ENCODE measurements at places on chromosomes 2 and 18. TPM values are rescaled to one million over a fixed set of nuclear protein-coding genes. Genes with fewer than 3 reads are reported as not detected.

GRCh38 chr2:19538411-19538963, 180.1 kb upstream of the OSR1 start:
- DNase-seq = peak; percentile 82

- no peak for DNase-seq
These were observed at the start of gene ASXL3 for GRCh38 chr18:33577685-33578517. TSS of gene ASXL3 (plus strand) at chr18:33578219. CDS start at chr18:33578632, 413 bp downstream.

GRCh38 chr2:216317831-216318520, 54.3 kb downstream of the MARCHF4 start:
- DNase-seq = peak; percentile 64

GRCh38 chr2:178359192-178359912, 91.6 kb downstream of the PRKRA start:
- no peak for DNase-seq

- no peak for DNase-seq
These were observed 58.1 kb upstream of the ZC3H15 start for GRCh38 chr2:186427970-186428369.

DNA sequence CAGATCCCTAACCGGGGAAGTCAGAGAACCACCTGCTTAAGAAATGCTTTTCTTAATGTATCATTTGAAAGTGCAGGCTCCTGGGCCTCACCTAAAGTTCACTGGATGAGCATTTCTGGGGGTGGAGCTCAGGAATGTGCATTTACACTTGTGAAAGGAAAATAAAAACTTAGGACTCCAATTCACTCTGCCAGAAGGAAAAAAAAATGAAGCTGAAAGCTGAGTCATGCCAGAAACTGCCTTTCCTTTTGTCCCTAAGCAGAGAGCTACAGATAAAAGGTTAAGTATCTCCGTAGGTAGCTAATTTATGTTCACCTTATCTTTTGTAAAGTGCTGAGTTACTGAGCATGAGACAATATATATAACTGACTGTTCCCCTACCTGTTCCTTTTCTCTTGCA, 229.5 kb upstream of the MEX3C start:
- no peak for DNase-seq

- DNase-seq = no peak
These were observed 6.1 kb upstream of the AMMECR1L start for GRCh38 chr2:127891811-127892210.

- DNase-seq = no peak
These were observed 55.6 kb downstream of the BIN1 start for GRCh38 chr2:127051116-127052056.

DNA sequence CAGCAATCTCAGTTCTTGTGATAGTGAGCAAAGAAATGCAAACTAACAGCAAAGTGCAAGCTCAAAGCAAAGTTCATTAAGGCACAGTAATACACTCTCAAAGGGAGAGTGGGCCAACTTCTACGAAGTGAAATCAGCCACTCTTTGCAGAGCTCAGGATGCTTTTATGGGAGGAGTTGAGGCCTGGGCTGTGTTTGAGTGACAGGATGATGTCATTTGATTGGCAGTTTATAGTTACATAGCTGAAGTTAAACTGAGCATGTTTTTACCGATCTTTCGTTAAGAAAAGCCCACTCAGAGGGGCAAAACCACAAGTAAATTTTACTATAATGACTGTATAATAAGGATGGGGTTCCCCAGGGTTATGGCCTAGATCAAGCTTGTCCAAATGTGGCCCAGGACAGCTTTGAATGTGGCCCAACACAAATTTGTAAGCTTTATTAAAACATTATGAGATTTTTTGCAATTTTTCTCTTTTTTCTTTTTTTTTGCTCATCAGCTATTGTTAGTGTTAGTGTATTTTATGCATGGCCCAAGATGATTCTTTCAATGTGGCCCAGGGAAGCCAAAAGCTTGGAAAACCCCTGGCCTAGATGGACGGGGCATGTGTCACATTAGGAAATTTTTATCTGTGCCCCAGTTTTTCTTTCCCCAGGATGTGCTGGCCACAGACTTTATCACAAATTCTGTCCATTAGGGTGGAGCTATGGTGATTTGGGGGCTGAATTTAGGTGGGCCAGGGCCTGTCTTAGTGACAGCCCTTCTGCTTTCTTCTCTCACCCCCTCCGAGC, 8.3 kb upstream of the DNAH7 start:
- DNase-seq = no peak

- no peak for DNase-seq
These were observed 458 bp downstream of the B4GALT6 start for GRCh38 chr18:31683968-31684278.

DNA sequence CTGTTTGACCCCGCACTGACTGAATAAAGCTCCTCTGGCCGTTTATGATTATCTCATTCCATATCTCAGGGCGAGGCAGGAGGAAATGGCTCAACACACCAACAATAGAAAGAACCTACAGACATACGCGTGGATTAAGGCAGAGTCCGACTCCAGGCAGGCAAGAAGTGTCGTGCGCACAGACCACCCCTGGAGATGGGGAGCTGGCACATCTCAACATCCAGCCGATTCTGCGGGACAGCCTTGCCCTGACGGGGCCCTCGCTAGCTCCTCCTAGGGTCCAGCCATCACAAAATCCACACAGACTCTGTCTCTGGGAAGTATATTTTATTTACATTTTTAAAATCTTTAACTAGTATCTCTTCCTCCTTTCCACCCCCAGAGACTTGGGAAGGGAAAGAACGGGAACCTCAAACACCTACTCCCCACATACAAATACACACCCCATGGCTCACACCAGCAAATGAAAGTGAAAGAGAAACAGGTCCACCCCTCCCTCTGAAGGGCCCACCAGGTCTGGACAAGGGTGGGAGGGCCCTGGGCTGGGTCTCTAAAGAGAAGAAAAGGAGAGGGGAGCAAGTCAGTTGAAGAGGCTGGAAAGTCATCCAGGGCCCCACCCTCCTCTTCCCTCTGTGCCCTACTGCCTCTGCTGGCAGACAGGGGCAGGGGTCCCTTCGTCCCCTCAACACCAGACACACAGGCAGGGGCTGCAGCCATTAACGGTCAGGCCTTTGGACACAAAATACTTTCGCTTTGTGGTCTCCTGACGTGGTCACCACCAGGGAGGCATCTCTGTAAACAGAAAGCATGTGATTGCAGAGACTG, 3.2 kb downstream of the GPBAR1 start:
- DNase-seq = no peak

DNA sequence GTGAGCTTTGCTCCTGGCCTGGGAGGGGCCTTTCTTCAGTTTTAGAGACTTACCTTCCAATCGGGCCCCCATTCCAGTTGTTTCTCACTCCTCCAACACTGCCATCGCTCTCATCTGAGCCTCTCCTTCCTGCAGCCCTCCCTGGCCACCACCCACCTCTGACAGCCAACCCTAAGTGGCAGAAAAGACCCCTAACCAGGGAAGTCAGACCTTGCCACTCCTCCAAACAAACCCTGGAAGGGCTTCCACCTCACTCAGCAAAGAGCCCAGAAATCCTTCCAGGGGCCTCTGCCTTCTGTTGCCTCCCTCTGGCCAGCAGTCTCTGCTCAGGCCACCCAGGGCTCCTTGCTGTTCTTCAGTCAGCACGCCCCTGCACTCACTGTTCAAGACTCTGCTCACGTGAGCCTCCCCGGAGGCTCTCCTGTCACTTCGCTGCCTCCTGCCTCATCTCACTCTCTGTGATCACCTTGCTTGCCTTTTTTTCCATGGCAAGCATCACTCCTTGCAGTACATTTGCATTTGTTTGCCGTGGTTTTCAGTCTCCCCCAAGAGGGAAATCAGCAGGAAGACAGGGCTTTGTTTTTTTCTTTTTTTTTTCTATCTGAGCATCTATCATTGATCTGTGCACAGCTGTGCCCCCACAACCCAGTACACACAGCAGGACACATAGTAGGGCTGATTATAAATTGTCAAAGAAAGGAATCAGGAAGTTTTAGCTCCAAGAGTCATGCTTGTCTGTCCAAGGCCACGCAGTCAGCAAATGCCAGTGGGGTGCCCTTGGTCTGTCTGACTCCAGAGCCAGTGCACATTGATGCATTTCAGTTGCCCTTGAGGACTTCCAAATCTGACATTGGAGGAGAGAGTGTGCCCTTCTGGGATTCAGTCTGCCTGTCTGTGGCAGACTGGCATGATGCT, 83.9 kb downstream of the INHBB start:
- DNase-seq = no peak

- no peak for DNase-seq
These were observed 203.0 kb downstream of the TNS1 start for GRCh38 chr2:217799563-217800432.

DNA sequence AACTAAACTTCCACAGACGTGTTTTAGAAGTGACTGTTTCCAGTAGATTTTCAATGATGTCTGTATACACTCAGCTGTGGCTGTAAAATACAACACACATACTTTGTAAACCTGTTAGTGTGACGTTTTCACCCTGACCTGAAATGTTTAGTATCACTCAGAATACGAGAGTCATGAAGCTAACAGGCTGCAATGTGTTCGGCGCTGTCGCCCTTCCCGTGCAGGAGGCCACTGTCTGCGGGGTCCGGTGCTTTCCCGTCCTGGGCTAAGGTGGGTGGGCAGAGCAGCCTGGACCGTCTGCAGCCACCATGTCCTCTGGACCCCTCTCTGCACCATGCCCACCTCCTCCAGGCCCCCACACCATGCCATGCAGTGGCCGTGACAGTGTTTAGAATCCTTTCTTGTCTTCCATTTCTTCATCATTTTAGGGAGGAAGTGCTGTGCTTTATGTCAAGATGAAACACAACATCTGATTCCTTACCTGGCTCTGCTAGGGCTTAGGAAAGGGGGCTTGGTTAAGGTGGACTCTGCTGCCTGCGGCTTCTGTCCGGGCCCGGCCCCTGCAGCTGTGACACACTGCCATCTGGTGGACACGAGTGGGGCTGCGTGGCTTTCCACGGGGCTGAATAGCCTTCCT, 53.8 kb upstream of the RBM44 start:
- DNase-seq = no peak

DNA sequence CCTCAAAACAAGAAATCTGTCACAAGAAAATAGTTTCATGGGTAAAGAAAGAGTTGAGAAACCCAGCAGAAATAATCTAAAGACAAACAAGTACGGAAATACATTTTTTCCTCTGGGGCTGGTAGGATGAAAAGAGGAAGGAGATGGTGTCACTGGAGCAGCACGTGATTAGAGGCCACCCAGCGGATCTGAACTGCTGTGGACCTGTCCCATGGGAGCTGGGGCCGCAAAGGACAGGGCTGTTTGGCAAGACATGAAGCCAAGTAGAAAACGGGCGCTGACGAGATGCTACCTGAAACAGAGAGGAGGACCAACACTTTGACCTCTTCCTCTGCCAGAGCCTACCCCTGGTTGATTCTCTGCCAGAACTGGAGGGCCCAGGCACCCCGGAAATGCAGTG, 295.4 kb upstream of the ATP5MC3 start:
- no peak for DNase-seq

DNA sequence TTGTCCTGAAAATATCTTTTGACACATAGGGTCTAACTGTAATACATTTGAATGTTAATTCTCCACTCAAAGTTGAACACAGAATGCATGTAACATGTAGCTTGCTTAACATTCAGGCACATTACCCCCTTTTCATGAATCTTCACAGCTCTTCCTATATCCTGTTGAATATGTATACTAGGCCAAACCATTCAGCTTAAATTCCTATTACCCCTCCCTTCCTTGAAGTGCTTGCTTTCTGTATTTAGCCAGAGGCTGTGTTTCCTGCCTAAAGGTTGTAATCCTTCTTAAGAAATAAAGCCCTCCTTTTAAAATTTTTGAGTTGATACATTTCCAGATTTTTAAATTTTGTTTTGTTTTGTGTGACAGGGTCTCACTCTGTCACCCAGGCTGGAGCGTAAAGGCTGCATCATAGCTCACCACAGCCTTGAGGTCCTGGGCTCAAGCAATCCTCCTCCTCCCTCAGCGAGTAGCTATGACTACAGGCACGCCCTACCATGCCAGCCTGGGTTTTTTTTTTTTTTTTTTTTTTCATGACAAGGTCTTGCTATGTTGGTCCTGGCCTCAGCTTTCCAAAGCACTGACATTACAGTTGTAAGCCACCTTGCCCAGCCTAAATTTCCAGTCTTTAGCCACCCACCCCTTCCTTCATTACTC, 357.6 kb downstream of the DSC3 start:
- no peak for DNase-seq

DNA sequence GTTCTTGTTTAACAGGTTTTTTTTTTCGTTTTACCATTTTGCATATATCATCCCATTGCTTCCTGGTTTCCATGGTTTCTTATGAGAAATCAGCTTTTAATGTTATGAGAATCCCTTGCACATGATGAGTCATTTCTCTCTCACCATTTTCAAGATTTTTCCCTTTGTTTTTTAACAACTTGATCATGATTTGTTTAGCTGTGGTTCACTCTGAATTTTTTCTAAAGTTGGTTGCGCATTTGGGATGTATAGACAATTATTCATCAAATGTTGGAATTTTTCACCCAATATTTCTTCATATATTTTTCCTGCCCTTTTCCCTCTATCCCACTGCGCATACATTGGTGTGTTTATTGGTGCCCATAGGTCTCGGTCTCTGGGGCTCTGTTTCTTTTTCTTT, 42.4 kb upstream of the BIN1 start:
- DNase-seq = no peak

- no peak for DNase-seq
These were observed 221.6 kb downstream of the GPD2 start for GRCh38 chr2:156657809-156658208.

DNA sequence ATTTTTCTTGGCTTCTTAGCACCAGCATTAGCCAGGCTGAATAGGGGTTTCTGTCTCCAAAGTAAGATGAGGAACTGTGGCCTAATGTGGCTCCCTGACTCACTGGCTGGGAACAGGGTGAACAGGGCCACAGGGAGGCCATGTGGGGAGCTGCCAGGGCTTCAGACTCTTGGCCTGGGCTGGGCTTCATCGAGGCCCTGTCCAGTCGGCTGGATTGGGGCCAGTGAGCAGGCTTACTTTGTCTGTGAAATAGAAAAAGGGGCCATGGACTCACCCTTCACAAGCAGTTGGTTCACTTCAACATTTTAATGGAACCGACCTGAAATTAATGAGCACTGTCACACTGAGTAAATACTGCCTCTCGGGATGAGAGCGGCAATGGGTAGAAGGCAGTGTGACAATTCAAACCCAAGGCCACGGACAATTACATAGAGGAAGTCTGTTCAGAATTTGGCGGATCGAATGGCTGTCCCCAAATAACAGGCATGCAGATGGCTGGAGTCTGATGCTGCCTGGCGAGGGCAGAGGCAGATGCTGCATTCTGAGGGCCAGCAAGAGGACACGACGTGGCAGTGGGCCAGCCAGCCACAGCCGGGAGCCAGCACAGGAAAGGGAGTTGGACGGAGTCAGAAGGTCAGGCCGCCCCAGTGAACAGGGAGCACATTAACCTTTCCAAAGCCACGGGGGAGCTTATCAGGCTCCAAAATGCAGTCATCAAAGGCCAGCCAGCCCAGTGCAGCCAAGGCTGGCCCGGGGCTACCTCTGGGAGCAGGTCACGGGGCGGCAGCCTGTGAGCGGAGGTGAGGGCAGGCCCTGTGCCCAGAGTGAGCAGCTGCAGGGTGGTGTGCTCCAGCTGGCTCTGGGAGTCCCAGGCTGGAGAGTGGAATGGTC, 146.6 kb upstream of the REV1 start:
- DNase-seq = no peak

Gene B3GNT7
- total RNA-seq = 3.7 TPM

Gene RFTN2
- 5.8 TPM for total RNA-seq

Gene EGR4
- total RNA-seq = not detected

Gene INHBB
- total RNA-seq = 1.2 TPM

Gene KLHL41
- 0.99 TPM for total RNA-seq

Gene CRYGD
- not detected for total RNA-seq

Gene ALK
- total RNA-seq = 0.99 TPM

Gene ALPP
- not detected for total RNA-seq

Gene TDRD15
- total RNA-seq = 0.63 TPM

Gene LYPD6B
- not detected for total RNA-seq

Measured in esophagus muscularis mucosa (tissue), 4 donors.